Stimulated activated CD4-positive, alpha-beta T cell treated with anti-CD3 and anti-CD28 coated beads, Interleukin-2, amount 100 ng/mL, for 4 hours (primary cell): ENCODE measurements at places on chromosomes 1 and 21.

- no peak for DNase-seq
These were observed 62.9 kb downstream of the TBX19 start for GRCh38 chr1:168343566-168343965.

GRCh38 chr1:94416901-94417727, 1.1 kb upstream of the ABCD3 start:
- no peak for DNase-seq

DNA sequence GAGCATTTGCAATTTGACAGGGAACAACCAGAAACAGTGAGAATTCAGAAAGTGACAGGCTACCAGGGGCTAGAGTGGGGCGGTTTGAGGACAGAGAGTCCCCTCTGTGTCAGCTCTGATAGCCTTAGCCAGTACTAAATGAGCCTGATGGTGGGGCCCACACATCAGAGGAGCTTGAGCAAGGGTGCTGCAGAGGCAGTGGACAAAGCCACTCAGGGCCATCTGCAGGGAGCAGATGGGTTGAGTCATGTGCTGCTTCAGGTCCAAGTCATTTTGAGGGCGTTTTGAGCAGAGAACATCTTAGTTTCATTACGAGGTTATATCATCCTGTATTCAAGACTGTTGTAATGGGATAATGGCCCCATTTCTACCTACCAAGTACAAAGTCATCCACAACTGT, 7.7 kb downstream of the LRRC52 start:
- DNase-seq, result no peak

DNA sequence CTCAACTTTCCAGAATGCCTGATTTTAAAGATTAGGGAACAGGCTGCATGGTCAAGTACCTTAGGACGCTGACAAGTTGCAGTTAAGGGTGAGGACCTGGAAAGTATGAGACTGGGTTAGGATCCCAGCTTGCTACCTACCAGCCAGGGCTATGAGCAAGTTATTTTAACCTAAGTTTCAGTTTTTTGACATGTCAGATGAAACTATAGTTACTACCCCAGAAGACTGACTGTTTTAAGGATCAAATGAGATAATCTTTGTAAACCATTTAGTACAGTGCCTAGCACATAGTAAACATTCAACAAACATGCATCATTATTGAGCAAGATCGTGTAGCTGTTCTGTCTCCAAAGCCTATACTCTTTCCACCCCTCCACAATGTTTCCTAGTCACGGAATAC, 14.4 kb downstream of the THEMIS2 start:
- no peak for DNase-seq

GRCh38 chr1:81664341-81664740, 136.4 kb upstream of the ADGRL2 start:
- no peak for DNase-seq

GRCh38 chr1:30655672-30656071, 67.7 kb downstream of the MATN1 start:
- no peak for DNase-seq

GRCh38 chr1:198519639-198520501, 20.6 kb downstream of the ATP6V1G3 start:
- DNase-seq, result no peak

- DNase-seq, result peak; percentile 5
These were observed 31.2 kb downstream of the CHD1L start for GRCh38 chr1:147273409-147274336.

GRCh38 chr21:36589352-36589971, 109.5 kb upstream of the SIM2 start:
- no peak for DNase-seq

DNA sequence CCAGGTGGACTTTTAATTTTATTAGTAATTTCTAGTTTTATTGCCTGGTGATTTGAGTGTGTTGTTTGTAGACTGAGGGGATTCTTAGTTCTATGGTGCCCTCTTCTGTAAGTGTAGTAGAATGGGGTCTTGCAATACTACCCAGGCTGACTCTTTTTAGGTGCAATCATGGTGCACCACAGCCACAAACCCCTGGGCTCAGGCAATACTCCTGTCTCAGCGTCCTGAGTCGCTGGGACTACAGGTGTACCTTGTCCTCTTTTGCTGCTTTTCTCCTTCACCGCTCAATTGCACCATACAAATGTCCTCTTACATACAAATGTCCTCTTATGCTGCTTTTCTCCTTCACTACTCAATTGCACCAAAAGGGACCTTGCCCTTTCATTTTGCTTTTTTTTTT, 43.1 kb downstream of the SCP2 start:
- no peak for DNase-seq

- DNase-seq, result peak; percentile 76
These were observed 8.8 kb downstream of the ZNF683 start for GRCh38 chr1:26363549-26364448.

- no peak for DNase-seq
These were observed 85.2 kb downstream of the ARHGEF10L start for GRCh38 chr1:17624611-17625233.

DNA sequence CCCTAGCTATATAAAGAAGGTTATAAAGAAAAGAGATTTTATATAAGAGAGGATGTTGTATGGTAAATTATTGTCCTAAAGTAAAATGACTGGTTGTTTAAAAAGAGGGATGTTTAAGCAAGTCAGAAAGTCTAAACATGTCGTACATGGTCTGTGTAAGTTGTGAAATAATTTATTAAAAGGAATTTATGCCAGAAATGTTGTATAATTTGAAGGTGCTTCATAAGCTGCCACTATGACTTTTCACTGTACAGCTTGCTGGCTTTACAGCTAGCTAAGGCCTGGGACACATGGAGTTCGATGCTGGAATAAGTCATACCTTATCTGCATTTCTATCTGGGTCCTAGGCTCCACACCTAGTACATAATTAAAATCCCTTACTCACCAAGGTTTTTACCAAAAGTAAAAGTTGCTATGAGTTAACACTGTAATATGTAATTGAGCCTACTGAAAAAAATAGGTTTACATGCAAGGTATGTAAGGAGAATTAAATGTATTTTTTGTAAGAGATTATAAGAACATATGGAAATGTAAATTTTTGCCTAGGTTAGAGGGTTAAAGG, 59.0 kb upstream of the EDEM3 start:
- no peak for DNase-seq

GRCh38 chr1:26126321-26127084, 14.9 kb downstream of the PDIK1L start:
- DNase-seq, result peak; percentile 35
